ENCODE measurements at places on chromosomes 13 and 19.

DNA sequence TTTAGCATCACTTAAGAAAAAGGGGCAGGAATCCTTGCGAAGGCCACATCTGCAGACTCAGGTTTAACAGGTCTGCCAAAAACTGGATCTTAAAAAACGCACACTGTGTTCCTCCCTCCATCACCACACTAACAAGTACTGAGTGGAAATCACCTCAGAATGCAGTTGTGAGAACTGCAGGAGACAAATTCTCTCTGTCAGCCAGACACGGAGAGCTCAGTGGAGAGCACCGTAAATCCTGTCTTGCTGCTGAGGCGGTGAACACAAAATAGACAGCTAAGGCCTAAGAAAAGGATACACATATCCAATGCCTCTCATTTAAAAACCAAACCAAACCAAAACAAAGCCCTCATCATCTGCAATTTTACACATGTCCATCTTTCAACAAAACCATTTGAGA lies 1287.6 kb downstream of the EFNB2 start:
- DNase-seq: no peak

DNA sequence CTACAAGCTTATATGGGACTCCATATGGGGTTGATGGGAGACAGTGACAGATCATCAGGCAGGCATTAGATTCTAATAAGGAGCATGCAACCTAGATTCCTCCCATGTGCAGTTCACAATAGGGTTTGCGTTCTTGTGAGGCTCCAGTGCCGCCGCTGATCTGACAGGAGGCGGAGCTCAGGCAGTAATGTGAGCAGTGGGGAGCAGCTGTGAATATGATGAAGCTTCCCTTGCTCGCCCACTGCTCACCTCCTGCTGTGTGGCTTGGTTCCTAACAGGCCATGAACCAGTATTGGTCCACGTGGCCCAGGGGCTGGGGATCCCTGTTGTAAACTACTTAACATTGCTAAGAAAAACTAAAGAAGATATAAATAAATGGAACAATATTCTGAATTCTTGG lies 378.4 kb downstream of the KCNRG start:
- no peak for DNase-seq

- no peak for DNase-seq
Observed at GRCh38 chr13:78772933-78773332, 114.0 kb upstream of the OBI1 start.

DNA sequence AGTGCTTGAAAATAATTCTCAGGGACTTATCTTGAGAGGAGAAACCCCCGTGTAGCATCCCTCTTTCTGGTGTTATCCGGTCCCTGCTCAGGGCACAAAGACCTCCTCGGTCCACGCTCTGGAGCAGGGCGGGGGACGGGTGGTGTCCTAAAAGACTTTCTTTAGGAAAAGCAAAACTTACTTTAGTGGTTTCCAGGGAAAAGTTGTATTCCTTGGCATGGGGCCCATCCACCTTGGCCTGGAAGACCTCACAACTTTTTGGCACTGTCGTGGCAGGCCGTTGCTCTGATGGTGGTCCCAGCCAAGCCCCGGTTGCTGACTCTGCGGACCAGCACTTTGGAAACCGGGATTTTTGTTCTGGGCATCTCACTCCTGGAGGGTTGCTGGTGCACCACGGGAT lies 2.7 kb downstream of the AMER2 start:
- no peak for DNase-seq

DNA sequence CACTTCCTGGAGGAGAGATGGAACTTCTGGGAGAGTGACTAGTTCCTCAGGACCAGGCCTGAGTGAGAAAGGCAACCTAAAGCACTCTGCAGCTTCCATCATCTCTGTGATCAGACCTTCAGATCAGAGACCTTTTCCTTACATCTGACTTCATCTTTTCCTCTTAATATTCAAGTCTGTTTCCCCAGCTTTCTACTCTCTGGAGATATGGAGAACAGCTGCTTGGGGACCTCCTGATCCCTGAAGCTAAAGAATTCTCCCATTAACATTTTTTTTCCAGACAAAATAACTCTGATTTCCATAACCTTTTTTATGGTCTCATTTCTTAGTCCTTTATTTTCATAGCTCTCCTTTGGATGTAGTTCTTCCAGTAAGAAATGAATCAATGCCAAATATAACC lies 133.4 kb upstream of the FNDC3A start:
- DNase-seq: no peak

DNA sequence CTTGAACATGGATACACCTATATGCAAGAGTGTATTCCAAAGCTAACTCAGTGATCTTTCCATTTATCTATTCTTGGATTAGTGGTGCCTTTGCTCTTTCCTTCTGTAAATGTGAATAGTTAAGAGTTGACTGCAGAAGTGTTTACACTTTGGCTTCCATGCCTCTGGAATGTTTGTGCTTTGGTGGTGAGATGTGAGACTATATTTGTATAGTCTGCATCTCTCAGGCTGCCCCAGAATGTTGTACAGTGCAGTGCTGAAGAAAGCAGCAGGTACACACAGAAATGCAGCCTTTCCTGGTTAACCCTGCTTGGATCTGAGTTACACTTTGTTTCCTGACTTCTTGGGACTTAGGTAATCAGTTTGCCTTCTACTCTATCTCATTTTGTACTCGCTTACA lies 90.2 kb downstream of the DNAJC15 start:
- DNase-seq: no peak

DNA sequence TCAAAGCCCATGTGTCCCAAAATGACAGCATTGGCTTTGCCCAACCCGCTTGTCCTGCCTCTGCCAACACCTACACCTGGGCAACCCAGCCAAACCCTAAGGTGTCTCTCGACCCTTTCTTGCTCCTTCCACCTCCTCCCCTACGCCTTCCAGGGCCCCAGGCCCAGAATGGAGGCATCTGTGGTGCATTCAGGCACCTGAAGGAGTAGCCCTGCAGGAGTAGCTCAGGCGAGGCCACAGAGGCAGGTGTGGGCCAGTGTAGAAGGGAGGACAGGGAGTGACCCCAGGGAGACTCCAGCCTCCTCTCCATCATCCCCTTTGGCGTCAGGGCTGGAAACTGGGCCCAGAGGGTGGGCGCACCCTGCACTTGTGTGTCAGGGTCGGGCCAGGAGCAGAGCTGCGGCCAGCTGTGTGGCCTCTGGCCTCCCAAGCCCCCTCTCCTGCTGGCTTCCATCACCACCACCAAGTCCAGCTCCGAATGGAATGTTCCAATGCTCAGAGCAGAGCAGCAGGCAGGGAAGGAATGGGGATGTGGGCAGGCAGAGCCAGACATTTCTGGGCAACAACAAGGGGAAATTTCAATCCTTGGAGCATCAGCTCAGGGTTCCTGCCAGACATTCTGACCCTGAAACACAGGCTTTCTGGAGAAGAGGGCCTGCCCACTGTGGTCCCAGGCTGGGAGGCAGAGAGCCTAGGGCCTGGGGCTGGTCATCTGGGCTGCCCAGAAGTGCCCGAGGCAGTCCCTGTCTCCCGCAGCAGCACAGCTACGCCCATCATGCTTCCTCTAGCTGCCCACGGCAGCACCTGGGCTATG lies 16.4 kb downstream of the PLEKHF1 start:
- no peak for DNase-seq

GRCh38 chr13:43808676-43809075 lies 21.9 kb upstream of the ENOX1 start:
- no peak for DNase-seq

GRCh38 chr19:38664503-38665211 lies 17.2 kb downstream of the ACTN4 start:
- DNase-seq: no peak

- DNase-seq: no peak
Observed at GRCh38 chr13:106573284-106573846, 5.4 kb upstream of the ARGLU1 start.

DNA sequence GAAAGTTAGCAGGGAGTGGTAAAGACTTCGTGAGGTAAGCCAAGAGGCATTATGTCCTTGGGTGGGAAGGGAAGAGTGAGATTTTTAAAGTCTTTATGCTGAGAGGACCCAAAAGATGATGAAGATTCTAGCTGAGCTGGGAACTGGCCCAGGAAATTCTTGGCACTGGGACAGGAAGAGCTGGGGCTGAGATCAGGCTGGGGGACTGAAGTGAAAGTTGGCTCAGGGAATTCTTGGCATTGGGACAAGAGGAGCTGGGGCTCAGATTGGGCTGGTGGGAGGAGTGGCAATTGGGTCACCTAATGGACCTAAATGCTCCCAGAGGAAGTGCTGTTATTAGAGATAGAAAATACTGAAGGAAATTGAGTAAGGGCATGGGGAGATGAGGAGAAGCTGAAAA lies 8.8 kb downstream of the SCEL start:
- no peak for DNase-seq

GRCh38 chr13:51678420-51678819 lies 94.2 kb downstream of the WDFY2 start:
- DNase-seq: no peak

DNA sequence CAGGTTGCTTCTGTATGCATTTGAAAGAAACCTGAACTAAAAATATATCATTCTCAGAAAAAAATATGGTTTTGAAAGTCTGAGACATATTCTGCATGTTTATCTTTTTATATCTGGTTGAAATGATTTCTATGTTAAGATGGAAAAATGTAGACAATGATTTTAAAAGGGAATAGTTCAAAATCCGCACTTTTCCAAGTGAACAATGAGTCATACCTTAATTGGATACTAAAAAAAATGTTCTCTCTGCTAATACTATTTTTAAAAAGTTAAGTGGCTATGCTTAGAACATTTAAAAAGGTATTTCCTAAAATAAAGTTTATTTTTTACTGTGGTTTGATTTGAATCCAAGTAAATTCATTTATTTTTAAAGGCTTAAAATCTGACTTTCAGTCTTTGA lies 801.4 kb downstream of the SLITRK6 start:
- DNase-seq: no peak

- no peak for DNase-seq
Observed at GRCh38 chr13:33345842-33346241, 60.3 kb upstream of the STARD13 start.

GRCh38 chr13:50990065-50990817 lies 80.7 kb downstream of the RNASEH2B start:
- DNase-seq: no peak

GRCh38 chr19:21463449-21464105 lies 41.8 kb upstream of the ZNF429 start:
- DNase-seq: peak; percentile 30

- DNase-seq: no peak
Observed at GRCh38 chr19:6765738-6766356, 1.4 kb downstream of the SH2D3A start.

- DNase-seq: no peak
Observed at GRCh38 chr13:50197705-50198104, 182.5 kb downstream of the KCNRG start.

GRCh38 chr13:41311406-41312175 lies 524 bp downstream of the NAA16 start:
- peak; percentile 56 for DNase-seq

DNA sequence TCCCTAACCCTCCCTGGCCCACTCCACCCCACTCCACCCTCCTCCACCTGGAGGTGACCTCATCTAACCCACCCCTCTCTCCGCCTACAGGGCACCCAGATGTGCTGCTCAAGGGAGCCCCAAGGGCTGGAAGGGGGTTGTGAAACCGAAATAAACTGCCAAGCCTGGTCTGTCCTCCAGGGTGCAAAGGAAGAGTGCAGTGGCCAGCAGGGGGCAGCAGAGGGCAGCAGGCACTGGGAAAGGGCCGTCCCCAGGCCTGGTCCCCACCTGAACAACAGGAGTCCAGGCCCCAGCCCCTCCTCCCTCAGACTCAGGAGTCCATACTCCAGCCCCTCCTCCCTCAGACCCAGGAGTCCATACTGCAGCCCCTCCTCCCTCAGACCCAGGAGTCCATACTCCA lies 8.4 kb upstream of the BCAM start:
- DNase-seq: peak; percentile 82

GRCh38 chr13:98543378-98544103 lies 33.4 kb downstream of the STK24 start:
- no peak for DNase-seq

DNA sequence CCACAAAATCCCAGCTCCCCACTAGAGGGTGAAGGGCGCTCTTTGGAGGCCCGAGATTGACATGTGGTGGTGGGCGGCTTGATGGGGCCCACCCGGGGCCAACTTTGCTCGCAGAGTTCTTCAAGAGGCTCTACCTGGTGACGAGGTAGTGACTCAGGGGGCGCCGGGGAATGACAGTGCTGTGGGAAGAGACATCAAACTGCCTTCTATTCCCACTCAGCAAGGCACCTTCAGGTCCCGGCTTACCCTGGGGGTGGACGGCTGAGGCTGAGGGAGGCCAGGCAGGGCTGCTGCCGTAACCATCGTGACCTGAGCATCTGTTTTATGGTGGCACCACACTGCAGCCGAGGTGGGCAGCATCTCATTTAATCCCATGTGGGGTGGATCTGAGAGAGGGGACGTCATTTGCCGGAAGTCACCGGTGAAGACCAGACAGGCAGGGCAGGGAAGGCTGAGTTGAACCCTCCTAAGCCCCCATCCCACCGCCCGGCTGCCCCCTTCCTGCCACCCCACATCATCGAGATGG lies 1.6 kb downstream of the LINGO3 start:
- DNase-seq: no peak

DNA sequence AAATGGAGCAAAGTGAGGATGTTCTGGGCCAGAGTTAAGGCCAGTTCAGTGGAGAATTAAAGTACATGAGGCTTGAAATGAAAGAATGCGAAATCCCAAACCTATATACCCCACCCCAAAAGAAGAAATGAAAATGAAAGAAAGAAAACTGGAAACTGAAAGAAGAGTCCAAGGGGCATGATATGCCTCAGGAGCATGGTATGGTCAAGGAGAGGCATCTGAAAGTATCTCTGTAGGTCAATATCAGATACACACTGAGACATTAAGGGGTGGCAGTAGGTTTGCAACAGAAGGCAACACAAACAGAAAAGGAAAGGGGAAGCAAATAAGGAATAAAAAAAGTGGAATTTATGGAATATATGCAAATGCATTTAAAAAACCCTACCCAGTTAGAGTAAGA lies 166.5 kb downstream of the COG6 start:
- DNase-seq: no peak

DNA sequence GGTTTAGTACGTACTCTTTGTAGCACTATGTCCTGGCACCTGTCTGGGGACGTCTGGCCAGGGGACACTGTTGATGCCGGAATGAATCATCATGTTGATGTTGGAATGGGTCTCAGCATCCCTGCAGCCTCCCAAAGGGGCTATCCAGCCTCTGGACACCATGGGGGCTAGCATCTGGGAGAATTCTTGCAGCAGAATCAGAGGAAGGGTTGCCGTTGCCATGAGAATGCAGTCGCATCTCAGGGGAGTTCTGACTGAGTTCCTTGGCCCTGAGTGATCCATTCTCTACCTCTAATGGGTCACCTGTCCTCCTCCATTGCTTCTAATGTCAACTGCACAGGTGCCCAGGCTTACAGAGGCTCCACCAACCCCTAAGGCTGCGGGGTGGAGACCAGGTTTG lies 129.1 kb downstream of the UQCRFS1 start:
- DNase-seq: no peak

DNA sequence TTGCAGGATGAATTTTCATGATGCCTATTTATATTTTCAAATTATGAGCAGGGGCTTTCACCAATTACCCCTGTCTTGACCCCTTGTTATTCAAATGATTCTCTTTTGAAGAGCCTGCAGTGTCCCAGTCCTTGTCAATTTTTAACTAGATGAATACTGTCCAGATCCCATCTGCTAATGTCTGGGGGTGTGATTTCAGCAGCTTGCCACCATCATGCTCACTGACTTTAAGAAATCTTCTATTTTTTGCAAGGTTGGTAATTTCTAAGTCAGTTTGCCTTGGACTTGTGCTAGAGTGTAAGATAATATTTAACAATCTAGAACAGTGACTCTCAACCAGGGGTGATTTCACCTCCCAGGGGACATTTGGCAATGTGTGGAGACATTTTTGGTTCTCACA lies 106.0 kb downstream of the CACNA1A start:
- no peak for DNase-seq

Measured in stimulated activated CD4-positive, alpha-beta T cell treated with anti-CD3 and anti-CD28 coated beads, Interleukin-4, amount 100 ng/mL, for 1 hour (primary cell).